ENCODE measurements at places on chromosomes 7 and 10.

- no peak for DNase-seq
Measured at GRCh38 chr10:98416606-98417388, 1.8 kb upstream of the PYROXD2 start.

GRCh38 chr7:30983914-30984247 lies 20.1 kb downstream of the GHRHR start:
- no peak for DNase-seq

- no peak for DNase-seq
Measured at GRCh38 chr10:47423476-47423875, 39.4 kb upstream of the ZNF488 start.

GRCh38 chr7:18145160-18145559 lies 117.5 kb upstream of the PRPS1L1 start:
- no peak for DNase-seq

GRCh38 chr7:8236780-8237407 lies 25.1 kb downstream of the ICA1 start:
- DNase-seq: no peak

GRCh38 chr10:68221196-68221595 lies 10.7 kb downstream of the ATOH7 start:
- no peak for DNase-seq

- DNase-seq: no peak
Measured at GRCh38 chr10:108252771-108253170, 1088.3 kb upstream of the SORCS1 start.

GRCh38 chr10:88236121-88236743 lies 346.9 kb downstream of the RNLS start:
- DNase-seq: no peak

DNA sequence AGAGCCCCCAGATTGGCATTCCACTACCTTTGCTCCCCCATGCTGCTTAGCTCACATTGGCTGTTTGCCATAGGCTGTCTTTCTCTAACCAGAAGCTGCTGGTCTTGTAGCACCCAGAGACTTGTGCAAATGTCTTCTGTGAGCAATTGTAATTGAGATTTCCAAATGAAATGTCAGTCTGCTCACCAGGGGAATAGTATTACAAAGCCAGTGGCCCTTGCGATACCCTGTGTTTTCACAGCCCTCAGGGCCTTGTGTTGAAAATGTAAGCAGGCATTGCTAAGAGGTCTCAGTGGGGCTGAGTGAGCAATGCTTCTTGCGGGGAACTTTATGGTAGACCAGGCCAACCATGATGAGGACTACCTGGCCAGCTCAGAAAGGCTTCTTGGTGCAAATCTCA lies 746.5 kb downstream of the LRMDA start:
- no peak for DNase-seq

DNA sequence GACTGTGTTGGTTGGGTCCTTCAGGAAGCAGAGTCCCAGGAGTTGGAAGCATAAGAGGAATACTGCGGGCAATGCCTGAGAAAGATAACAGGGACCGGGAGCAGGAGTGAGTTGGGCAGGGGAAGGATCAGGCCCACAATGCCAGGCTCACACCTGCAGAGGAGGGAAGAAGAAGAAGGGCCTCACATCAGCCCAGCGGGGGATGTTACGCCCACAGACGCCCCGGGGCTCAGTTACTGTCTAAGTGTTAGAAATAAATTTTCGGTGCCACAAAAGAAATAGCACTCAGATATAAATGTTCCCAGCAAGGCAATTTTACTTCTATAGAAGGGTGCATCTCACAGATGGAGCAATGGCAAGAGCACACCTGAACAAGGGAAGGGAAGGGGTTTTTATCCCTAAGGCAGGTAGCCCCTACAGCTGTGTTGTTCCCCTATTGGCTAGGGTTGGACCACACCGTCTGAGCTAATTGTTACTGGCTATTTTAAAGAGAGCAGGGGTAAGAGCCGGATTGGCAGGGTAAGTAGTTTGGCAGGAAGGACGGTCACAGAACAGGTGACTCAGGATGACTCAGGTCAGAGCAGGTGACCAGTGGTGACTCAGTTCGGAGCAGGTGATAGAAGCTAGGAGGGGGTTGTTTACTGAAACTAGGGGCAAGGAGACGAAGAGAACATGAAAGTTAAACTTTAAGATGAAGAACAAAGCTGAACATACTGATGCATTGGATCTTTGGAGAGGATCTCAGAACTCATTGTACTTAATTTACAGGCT lies at the start of gene NOS3:
NOS3 (plus strand) TSS at position 602 of the 771 bp plus-strand sequence. CDS start 2,787 bp downstream, outside the sequence.
- no peak for DNase-seq

DNA sequence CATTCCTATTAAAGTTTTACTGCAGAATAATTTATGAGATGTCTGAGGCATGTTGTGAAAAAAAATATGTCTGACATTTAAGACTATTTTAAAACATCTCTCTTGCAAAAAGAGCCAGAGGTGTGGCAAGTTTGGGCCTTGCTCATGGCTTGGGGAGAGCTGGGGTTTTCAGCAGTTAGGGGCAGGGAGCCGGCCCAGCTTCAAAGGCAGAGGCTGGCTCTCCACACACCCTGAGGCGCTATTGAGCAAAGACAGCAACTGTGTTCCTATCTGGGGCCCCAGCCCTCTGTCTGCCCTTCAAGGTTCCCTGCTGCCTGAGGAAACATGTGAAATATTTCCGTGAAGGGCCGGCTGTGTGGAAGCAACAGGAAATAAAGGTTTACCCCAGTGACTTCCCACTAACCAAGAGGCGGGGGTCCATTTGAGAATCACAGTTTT lies 94.0 kb downstream of the SORBS1 start:
- no peak for DNase-seq

- DNase-seq: peak; percentile 86
Measured at GRCh38 chr7:43669286-43670081, 59.8 kb downstream of the COA1 start.

- DNase-seq: no peak
Measured at GRCh38 chr10:86392723-86393094, 26.1 kb upstream of the GRID1 start.

DNA sequence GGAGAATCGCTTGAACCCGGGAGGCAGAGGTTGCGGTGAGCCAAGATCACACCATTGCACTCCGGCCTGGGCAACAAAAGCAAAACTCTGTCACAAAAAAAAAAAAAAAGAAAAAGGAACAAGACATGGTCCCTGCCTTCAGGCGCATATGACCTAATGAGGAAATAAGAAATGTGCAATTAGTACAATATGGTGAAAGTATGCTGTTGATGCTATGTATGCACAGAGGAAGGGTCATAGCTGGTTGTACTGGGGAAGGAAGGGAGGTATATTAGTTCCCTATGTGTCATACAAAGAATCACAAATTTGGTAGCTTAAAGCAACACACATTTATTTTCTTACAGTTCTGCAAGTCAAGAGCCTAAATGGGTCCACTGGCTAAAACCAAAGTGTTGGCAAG lies 97.8 kb upstream of the MPP7 start:
- no peak for DNase-seq

GRCh38 chr7:154841731-154842331 lies 161.1 kb downstream of the PAXIP1 start:
- no peak for DNase-seq

DNA sequence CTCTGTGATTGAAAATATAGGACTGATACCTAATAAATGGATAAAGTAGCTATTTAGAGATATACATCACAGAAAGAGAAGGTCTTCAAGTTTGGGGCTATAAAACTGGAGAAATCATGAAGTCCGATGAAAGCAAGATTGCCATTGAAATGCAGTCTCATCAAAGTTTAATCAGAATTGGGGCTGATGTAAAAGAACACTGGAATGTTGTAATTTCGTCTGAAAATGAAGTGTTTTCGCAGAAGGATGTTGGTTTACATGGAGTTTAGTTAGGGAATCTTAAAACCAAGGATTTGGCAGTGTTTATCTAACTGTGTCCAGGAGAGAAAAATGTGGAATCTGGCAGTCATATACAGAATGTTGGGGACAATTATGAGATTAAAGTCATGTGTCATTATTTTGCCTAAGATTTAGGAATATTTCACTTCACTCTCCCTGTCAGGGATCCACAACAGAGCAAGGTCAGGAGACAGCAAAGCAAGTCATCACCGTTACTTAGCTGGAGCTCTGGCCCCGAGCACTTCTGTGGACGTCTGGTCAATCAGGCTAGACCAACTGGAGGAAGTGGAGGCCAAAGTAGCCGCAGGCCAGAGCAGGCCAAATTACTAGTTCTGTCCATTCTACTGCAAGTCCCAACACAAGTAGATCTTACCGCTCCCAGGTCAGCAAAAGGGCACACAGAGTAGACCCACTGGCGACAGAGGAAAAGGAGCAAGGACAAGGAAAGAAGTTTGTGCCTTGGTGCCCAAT lies 37.0 kb downstream of the EPDR1 start:
- no peak for DNase-seq

- DNase-seq: no peak
Measured at GRCh38 chr10:49431426-49431825, 35.5 kb upstream of the DRGX start.
